ENCODE measurements at places on chromosomes 1 and 21.

GRCh38 chr21:27421654-27422053, 454.8 kb upstream of the ADAMTS5 start:
- no peak for DNase-seq

- DNase-seq: no peak
These were observed 33.4 kb upstream of the PTPRC start for GRCh38 chr1:198605406-198605805.

GRCh38 chr1:6450005-6450450, 15.9 kb downstream of the TNFRSF25 start:
- DNase-seq: no peak

GRCh38 chr1:2256435-2257244, 28.5 kb downstream of the SKI start:
- DNase-seq: no peak

GRCh38 chr1:39177706-39178105, 26.8 kb upstream of the MACF1 start:
- no peak for DNase-seq

DNA sequence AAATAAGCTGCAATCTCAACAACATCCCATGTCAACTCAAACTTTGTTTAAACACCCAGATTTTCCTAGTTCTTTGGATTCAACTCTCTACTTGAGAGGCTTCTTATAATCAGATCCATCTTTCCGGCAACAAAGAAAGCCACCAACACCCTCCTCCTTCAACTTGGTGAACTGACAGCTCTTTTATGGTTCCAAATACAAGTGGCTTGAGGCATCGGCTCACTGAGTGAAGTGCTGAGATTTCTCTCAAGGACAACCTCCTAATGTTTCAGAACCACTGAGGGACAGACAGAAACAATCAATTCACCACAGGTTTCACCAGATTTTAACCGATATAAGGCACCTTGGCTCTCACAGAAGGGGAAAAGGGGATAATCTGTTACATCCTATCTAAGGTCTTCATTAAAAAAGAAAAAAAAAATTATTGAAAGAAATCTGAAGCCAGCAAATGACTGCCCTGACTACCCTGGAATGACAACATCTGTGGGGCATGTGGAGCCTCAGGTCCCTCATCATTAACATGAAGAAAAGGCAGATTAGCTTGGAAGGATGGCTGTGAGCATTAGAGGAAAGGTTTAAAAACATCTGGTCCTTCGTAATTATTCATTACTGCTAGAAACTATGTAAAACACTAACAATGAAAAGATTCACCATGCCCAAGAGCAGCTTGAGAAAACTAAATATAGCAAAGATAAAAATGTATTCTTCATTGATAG, 50.9 kb downstream of the PTPN14 start:
- no peak for DNase-seq

- DNase-seq: peak; percentile 66
These were observed 1.1 kb downstream of the TAGLN2 start for GRCh38 chr1:159924025-159924790.

- no peak for DNase-seq
These were observed 48.7 kb downstream of the UCK2 start for GRCh38 chr1:165876121-165876520.

- no peak for DNase-seq
These were observed 171.8 kb downstream of the TOMM20 start for GRCh38 chr1:234956821-234957329.

GRCh38 chr1:236550961-236551851, 27.4 kb downstream of the LGALS8 start:
- DNase-seq: no peak

DNA sequence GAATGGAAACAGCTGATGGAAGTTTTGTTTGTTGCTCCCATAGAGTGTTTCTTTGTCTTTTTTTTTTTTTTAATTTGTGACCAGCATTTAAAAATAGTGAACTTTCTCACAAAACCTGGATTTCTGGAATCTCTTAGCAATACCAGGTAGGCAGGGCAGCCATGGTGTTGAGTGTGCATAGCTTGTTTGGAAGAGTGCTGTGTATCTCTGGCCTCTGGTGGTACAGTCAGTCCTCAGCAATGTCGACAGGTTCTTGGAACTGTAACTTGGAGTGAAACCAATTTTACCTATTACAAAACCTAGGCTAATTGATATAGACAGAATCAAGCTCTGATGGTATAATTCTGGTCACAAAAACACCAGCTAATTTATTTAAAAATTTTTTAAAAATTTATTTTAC, 6.7 kb downstream of the AADACL3 start:
- no peak for DNase-seq

- DNase-seq: no peak
These were observed 1.3 kb downstream of the SLC9C2 start for GRCh38 chr1:173601588-173601987.

Data from central memory CD8-positive, alpha-beta T cell (primary cell).